NCI-H510A (cell line): ENCODE measurements at places on chromosomes 13 and 19.
A peak's percentile ranks its signal among the peaks of the same experiment; 100 is the strongest.

DNA sequence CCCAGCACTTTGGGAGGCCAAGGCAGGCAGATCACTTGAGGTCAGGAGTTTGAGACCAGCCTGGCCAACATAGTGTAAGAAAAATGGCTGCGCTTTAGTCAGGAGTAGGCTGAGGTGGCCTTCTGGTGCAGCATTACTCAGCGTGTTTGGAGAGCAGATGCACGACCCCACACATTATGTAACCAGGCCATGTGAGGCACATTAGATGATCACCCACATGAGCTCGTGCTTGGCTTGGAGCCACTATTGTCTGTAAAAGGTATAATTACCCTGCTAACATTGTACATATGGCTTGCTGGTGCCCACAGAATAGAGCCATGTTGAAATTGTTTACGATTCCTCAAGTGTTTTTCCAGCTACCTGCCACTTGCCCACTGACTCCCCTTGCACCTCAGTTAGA, 24.0 kb upstream of the SCEL start:
- no peak for DNase-seq

DNA sequence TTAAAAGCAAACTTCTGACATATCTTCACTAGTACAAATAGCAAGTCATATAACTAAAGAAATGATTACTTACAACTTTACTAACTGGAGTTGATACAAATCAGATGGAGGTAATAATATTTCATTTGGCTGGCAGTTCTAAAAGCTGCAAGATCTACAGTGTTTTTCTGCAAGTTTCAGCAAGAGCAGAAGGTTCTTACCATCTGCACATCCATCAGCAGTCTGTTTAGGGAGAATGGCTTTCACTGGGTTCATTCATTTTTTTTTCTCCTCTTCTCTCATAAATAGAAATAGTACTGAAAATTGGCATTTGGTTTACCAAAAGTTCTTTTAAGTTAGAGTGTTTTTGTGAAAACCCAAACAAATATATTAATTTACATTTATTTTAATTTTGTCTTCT, 3.1 kb upstream of the SHISA2 start:
- no peak for DNase-seq

DNA sequence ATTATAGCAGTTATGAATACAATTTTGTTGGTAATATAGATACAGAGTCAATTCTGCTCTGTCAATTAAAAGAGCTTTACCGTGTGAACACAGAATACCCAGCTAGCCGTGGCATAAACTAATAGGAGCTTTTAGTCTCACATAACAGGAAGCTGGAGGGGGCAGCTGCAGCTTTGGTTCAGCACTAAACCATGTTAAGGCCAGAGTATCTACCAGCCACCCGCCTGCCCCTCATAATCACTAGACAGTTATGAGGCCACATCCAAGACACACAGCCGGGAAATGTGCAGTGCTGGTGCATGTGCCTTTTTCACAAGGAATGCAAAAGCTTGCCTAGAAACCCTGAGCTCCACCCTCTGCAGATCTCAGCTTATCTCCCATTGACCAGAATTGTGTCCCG, 62.3 kb downstream of the SGCG start:
- peak; percentile 2 for DNase-seq

DNA sequence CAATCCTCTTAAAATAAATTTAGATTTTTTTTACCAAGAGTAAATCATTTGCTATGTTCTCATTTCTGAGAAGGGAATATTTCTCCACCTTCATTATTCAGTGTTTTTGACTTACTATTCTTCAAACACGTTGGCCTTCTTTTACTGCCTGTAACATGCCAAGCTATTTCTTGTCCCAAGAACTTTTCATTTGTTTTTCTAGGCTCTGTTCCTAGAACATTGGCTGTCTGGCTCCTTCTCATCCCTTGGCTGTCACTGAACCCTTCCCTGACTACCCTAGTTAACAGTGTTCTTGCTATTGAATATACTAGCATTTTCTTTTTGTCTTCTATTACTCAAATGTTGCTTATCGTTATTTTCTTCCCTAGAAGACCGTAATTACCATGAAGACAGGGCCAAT, 248.1 kb downstream of the ITGBL1 start:
- no peak for DNase-seq

GRCh38 chr13:30308548-30308947, 1.2 kb upstream of the KATNAL1 start:
- no peak for DNase-seq

- no peak for DNase-seq
Measured at GRCh38 chr13:74651121-74651520, 516.9 kb upstream of the KLF12 start.

GRCh38 chr13:73058432-73058735, 421 bp upstream of the KLF5 start:
- DNase-seq, result no peak

- no peak for DNase-seq
Measured at GRCh38 chr19:30743702-30744101, 371.5 kb downstream of the ZNF536 start.

DNA sequence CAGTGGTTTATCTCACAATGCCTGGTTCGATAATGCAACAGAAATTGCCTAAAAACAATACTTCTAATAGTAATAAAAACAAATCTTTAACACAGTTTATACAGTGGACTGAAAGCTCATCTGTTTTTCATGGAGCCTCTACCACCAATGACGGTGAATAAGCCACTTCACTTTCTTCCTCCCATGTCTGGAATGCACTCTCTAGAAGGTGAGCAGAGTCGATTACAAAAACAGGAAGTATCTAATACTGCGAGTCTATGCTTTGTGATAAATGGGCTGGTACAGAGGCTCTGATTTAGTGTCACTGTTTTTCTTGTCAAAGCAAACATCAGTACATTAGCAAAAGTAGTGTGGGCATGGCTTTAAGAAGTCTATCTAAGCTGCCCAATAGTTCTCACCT, 1348.6 kb upstream of the SLC10A2 start:
- peak; percentile 10 for DNase-seq

- peak; percentile 99 for DNase-seq
Measured at GRCh38 chr19:13952154-13952930, at the start of gene DCAF15. DCAF15 (plus strand) TSS chr19:13952509; CDS start chr19:13952513, 4 bp downstream.

GRCh38 chr19:55585658-55586339, 5.2 kb upstream of the ZNF579 start:
- DNase-seq, result peak; percentile 60

GRCh38 chr13:47147812-47148119, 250.9 kb upstream of the HTR2A start:
- DNase-seq, result no peak

DNA sequence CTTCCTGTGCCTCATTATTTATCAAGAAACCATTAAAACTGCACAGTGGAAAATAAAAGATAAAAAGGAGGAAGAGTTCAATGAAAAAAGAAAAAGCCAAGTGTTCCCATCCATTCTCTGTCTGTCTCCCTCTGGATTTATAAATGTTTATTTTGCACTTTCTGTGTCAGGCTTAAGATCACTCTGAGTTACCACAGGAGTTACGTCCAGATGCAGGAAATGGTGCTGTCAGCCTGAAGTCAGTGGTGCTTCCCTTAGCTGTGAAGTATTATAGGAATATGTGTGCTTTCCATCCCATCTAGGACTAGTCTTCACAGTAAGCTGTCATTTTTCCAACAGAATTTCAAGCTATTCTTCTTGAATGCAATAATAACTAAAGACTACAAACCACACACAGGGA, 420.2 kb downstream of the KCTD12 start:
- DNase-seq, result no peak

GRCh38 chr19:4372165-4373012, 28.0 kb downstream of the SH3GL1 start:
- DNase-seq, result no peak

DNA sequence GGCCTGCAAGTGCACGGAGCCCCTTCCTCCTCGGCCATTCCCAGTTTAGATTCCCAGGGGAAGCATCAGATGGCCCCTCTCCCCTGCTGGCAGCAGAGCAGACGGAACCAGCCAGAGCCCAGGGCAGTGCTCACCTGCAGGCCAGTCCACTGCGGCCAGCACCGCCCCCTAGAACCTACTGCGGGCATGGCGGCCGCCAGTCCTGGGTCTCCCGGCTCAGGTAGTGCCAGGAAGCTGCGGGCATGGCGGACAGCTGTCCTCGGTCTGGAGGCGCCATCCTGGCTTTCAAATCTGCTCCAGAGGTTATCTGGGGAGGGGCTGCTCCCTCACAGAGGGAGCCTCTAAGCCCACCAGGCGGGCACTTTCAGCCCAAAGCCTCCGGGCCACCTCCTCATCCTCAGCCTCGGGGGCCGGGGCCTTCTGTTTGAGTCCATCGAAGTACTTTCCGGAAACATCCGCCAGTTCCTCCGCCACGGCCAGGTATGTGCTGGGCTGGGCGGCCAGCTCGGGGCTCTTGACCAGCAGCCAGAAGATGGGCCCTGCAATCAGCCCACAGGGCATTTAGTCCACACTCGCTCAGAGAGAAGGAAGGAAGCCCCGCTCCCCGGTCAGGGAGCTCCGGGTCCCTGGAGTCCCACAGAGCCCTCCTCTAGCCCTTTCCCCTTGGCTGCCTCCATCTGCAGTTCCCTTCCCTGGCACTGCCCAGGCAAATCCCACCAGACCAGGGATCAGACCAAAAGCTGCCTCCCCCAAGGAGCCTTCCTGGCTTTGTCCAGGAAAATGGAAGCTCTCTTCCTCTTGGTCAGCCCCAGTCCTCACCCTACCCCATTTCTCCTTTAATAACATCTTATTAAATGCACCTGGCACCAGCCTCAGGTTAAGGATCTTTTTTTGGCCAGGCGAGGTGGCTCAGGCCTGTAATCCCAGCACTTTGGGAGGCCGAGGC, 7.0 kb upstream of the GP6 start:
- DNase-seq, result no peak

DNA sequence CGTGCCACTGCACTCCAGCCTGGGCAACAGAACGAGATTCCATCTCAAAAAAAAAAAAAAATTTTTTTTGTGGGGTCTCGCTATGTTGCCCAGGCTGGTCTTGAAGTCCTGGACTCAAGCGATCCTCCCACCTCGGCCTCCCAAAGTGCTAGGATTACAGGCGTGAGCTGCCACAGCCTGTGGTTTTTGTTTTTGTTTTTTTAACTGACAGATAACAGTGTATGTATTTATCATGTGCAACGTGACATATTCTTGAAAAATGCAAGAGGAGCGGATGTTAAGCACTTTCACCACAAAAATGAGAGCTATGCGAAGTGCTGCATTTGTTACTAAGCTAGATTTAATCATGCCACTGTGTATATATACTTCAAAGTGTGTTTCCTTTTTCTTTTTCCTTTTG, 49.0 kb downstream of the ARHGEF18 start:
- DNase-seq, result no peak

- DNase-seq, result no peak
Measured at GRCh38 chr13:49366841-49367240, 77.0 kb downstream of the CAB39L start.

DNA sequence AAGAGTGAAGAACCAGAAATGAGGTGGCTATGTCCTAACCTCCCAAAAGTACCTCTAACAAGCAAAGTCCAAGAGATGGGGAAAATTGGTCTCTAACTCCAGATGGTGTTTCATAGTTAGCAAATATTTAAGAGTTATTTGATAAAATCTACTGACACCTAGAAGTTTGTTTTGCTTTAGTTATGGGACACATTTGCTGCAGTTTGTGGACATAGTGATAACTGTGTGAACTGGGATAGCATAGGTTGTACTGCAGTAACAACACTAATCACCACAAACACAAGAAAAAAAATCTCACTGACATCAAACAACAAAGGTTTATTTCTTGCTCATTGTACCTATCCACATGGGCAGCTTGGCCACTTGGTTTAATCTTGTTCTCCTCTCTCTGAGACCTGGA, 965.0 kb upstream of the SPRY2 start:
- DNase-seq, result no peak

DNA sequence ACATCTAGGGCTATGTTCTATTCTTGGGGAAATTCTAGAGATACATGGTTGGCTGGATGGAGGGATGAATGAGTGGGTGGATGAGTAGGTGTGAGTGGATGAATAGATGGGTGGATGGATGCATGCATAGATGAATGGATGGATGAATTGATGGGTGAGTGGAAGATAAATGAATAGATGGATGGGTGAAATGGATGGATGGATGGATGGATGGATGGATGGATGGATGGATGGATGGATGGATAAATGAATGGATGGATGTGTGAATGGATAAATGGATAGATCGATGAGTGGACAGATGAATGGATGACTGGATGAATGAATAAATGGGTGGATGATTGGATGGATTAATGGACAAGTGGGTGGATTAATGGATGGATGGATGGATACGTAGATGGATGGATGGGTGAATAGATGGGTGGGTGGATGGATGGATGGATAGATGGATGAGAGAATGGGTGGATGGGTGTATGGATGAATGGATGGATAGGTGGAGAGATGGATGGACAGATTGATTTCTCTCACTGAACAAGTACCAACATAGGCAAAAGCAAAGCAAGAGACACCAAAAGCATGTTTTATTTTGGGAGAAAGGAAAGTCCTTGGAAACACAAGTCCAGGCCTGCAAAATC, 143.2 kb downstream of the TSHZ3 start:
- no peak for DNase-seq

GRCh38 chr13:90719461-90719860, 628.0 kb upstream of the MIR17HG start:
- DNase-seq, result no peak

- no peak for DNase-seq
Measured at GRCh38 chr19:19425170-19425875, 19.8 kb downstream of the GATAD2A start.

GRCh38 chr13:75628801-75629200, 7.3 kb upstream of the LMO7 start:
- no peak for DNase-seq

DNA sequence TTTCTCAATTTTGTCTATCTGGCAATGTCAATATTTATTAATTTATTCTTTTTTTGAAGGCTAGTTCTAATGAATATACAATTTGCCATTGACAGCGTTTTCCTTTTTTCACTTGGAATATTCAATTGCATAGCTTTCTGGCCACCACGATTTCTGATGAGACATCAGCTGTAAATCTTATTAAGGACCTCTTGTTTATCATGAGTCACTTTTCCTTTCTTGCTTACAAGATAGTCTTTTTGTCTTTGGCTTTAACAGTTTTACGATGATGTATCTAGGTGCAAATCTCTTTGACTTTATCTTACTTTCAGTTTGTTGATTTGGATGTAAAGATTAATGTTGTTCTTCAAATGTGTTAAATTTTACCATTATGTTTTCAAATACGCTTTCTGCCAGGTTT, 991.6 kb upstream of the SLC10A2 start:
- no peak for DNase-seq

DNA sequence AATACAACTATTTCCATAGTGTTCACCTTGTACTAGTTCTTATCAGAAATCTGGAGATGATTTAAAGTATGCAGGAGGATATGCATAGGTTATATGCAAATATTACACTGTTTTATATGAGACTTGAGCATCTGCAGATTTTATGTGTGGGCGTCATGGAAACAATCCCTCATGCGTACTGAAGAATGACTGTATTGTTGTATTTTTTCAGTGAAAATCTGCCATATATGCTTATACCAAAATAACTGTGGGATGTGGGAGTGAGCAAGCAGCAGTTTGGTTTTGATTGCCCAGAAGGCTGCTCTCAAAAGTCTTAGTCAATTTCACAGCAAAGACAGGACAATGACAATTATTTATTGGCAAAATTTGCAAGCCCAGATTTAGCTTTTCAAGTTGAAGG, 238.8 kb upstream of the PCDH20 start:
- DNase-seq, result no peak
